ENCODE measurements at places on chromosomes 4 and X.

DNA sequence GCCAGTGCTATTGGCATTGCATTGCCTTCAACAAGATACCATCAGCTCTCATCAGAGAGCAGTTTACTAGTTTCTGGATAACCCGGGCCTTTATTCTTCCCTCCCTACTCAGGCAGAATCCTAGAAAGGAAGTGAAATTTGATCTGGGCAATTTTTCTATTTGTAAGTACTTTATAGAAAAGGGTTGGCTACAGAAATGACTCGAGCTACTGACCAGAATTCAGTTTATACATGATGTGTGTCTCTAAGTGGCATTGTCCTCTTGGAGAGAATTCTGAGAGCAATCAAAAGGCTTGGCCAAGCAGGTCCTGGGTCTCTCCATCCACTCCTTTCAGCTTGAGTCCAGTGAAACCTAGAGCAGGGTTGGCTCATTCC is 192.7 kb upstream of the LEF1 start:
- no peak for DNase-seq

- no peak for DNase-seq
Observed at GRCh38 chr4:187309456-187309855, 585.8 kb upstream of the FAT1 start.

- no peak for DNase-seq
Observed at GRCh38 chr4:160026721-160027120, 923.8 kb downstream of the RAPGEF2 start.

DNA sequence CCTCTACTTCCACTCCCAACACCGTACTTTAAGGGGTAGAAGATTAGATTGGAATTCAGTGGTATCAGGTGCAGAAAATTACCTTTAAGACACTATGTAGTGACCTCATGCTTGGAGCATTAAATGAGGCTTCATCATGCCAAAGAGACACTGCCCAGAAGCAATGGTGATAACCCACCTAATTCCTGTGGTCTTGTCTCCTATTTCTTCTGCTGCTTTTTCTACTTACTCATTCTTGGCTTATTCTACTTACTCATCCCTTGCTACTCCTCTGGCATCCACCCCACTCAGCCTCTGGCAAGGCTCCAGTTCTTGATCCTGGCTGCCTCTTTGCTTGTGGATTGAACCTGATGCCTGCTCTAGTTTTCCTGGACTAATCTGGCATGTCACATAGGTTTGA is 62.3 kb upstream of the ADAMTS3 start:
- DNase-seq, result no peak
